Stimulated activated CD4-positive, alpha-beta T cell treated with anti-CD3 and anti-CD28 coated beads, Interleukin-1b, Interleukin-23, amount 100 ng/mL, for 1 hour (primary cell): ENCODE measurements at places on chromosomes 6 and 20.

GRCh38 chr6:155306958-155307357, 7.3 kb downstream of the TFB1M start:
- no peak for DNase-seq

DNA sequence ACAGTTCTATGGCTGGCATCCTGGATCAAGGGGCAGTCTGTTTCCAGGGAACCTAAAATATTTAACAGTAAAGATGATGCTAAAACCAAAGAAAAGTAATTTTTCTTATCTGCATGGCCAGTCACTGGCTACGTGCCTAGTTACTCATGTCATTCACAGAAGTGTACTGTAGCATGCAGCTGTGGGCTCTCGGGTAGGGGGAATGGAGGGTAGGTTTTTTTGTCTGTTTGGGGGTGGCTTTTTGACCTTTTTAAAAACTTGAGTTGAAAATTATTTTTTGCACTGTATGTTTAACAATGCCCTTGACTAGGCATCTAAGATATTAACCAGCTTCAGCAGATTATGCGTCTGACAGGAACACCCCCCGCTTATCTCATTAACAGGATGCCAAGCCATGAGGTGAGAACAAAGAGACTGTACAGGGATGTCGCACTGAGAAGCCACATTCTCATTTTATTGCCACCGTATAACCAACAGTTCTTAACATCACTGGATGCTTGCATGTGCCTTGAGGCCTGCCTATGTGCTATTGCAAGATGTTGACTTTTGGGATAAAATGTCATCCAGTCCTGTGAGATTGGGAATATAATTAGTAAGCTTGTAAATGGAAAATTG, 30.3 kb upstream of the MAPK13 start:
- no peak for DNase-seq

GRCh38 chr6:14002176-14002947, 77.6 kb downstream of the RNF182 start:
- DNase-seq: no peak

- DNase-seq: no peak
These were observed 26.8 kb downstream of the BHLHE23 start for GRCh38 chr20:62979876-62980373.

DNA sequence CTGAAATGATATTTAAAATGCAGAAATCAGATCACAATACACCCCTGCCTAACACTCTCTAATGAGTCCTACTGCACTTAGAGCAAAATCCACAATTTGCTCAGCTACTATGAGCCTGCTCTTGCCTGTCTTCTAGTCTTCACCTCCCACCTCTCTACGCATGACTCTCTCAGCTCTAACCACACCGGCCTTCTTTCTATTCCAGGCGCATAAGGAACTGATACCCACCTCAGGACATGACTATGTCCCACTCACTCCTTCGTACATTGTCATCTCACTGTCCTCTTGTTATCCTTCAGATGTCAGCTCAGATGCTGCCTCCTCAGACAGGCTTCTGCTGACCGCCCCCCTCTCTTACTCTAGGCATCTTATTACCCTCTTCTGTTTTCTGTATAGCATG, 201.0 kb upstream of the FLRT3 start:
- no peak for DNase-seq

DNA sequence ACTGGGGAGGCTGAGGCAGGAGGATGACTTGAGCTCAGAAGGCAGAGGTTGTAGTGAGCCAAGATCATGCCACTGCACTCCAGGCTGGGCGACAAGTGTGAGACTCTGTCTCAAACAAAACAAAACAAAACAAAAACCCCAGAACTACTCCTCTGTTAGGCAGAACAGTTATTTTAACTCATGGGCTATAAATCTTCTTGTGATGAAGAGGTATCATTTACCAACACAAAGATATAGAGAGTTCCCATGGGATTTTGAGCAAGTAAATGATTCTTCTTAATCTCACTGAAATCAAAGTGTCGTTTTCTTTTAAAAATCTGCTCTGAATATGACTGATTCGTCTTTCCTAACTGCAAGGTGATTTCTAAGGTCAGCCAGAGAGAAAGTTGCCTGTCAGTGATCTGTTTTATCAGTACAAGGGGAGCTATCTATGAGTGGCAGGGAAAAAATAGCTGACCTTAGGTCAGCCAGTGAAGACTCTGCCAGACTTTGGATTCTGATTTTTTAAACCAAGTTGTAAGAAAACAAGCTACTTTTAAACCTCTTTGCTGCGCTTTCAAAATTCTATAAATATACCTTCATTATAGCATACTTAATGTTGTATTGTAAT, 3.8 kb upstream of the DSP start:
- no peak for DNase-seq

- no peak for DNase-seq
These were observed 203.0 kb downstream of the QKI start for GRCh38 chr6:163617549-163617948.

GRCh38 chr20:61487997-61488371, 235.9 kb downstream of the CDH4 start:
- no peak for DNase-seq

DNA sequence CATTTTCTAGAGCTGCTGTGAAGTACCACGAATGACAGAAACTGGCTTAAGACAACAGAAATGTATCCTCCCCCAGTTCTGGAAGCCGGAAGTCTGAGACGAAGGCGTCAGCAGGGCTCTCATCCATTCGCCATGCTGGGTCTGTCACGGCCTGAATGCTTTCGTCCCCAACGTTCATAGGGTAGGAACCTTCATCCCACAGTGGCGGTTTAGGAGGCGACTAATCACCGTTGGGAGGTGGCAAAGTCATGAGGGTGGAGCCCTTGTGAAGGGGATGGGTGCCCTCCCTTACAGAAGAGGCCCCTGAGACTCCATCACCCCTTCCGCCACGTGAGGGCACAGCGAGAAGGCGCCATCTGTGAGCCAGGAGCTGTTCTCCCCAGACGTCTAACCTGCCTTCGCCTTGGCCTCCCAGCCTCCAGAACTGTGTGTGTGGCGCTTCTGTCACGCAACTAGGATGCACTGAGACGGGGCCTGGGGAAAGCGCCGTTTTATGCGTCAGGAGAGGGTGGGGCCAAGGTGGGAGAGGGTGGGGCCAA, 250.3 kb downstream of the TTLL2 start:
- no peak for DNase-seq

GRCh38 chr6:28794175-28795002, 129.4 kb downstream of the TRIM27 start:
- no peak for DNase-seq

DNA sequence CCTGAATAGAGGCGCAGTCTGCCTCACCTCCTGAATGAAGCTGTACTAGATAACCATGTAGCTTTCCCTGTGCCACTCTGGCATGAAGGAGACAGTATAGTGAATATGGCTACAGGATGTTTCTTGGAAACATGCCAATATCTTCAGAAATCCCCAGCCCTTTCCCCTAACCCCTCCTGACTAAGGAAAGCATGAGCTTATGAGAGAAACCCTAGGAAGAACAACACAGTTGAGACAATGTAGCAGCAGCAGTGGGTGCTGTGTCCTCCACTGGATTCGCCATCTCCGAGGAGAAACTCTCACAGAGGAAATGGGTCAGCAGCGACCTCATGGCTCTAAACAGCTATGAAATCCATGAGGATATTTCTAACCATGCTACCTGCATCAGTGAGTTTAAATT, 6.7 kb downstream of the HLA-DQA1 start:
- no peak for DNase-seq

- no peak for DNase-seq
These were observed 215.2 kb downstream of the TAF4 start for GRCh38 chr20:61850457-61850856.

- DNase-seq: no peak
These were observed 913.0 kb downstream of the C6orf118 start for GRCh38 chr6:164396071-164397047.

- DNase-seq: no peak
These were observed 7.5 kb downstream of the F13A1 start for GRCh38 chr6:6312901-6313441.

- no peak for DNase-seq
These were observed 106.8 kb upstream of the PREP start for GRCh38 chr6:105509506-105510331.

- no peak for DNase-seq
These were observed 13.7 kb downstream of the DACT2 start for GRCh38 chr6:168305863-168306262.

DNA sequence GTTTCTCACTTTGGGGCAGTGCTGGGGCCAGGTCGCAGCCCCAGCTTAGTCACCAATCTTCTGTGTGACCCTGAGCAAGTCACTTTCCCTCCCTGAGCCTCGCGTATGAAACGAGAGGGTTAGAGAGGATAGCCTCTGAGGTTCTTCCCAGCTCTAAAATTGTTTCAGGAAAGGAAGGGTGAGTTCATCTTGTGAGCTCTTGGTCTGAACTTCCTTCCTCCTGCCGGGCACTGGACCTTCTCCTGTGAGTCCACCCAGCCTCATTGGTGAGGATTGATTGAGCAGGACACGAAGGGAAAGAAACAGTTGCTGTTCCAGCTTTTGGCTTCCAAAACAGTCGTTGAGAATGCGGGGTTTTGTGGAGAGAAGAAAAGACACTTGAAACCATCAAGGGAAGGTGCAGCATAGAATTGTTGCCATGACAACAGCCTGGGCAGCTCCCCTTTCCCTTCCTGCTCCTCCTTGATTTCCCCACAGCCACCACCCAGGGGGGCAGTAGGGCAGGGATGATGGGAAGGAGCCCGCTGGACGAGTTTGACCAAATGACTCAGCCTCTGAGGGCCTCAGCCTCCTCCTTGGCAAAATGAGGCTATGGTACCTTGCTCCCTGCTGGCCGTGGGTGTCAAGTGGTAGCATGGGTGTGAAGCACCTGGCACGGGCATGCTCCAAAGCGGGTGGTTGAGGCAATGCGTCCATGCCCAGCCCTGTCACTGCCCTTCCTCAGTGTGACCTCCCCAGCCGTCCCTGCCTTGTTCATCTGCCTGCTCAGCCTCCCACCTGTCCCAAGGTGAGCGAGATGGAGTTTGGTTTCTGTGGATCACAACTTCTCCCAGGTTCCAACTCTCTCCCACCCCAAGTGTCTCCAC, 107.8 kb downstream of the CDC5L start:
- no peak for DNase-seq

GRCh38 chr6:137999815-138000214, 107.4 kb downstream of the PERP start:
- no peak for DNase-seq

- no peak for DNase-seq
These were observed 279.7 kb downstream of the CDC5L start for GRCh38 chr6:44667226-44667625.

DNA sequence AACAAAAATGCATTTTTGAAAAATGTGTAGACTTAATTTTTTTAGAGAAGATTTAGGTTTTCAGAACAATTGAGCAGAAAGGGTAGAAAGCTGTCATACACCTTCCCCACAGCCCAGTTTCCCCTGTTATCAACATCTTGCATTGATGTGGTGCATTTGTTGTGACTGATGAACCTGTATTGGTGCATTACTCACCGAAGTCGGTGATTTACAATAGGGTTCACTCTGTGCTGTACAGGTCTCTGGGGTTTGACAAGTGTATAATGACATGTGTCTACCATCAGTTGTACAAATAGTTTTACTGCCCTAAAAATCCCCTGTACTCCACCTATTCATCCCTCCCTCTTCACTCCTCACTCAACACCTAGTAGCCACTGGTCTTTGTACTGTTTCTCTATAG, 23.8 kb upstream of the ADIG start:
- DNase-seq: no peak

DNA sequence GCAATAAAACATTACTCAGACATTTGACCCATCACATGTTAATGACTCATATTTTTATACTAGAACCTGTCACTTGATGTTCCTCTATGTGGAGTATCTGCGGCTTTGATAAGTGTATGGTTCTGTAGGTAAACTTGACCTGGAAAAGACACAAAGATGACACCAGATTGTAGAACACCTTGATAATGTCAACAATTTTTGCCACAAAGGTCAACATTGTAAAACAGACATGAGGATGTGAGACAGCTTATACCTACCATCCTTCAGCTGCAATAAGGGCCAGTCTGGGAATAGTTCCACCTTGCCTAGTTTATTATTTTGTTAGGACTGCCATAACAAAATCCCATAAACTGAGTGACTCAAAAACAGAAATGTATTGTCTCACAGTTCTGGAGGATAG, 202.4 kb downstream of the LMBRD1 start:
- no peak for DNase-seq

DNA sequence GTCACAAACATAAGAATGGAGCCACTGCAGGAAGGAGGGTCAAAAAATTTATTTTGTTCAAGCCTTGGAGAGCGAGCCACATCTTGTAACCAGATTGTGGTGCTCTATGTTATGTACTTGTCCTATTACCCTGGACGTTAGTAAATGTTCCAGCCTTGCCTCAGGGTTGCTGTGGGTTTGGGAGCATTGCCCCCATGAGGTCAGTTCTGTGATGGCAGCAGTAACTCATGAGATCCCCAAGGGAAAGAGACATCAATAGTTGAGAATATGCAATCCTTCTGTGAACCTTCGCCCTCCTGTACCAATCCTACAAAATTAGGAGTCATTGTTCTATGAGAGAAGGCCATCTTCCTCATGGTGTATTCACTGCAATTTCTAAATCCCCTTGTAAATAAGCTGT, 16.4 kb upstream of the CFAP206 start:
- DNase-seq: no peak

GRCh38 chr20:45301824-45302271, 4.8 kb upstream of the RBPJL start:
- no peak for DNase-seq

DNA sequence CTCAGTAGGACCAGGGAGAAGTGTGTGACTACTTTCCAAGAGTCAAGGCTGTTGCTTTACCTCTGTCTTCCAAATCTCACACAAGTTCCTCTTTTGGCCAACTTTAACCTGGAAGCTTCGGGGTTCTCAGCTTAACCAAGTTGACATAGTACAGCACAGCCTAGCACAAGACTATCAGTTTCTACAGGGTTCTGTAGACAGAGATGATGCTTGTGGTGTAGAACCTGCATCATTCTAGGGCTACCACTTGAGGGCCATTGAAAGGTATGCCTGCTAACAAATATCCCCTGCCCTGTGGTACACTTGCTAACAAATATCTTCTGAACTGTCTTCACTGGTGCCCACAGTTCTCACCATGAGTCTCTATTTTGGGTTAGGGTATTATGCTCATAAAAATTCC, 62.0 kb upstream of the MAP3K7 start:
- no peak for DNase-seq

- no peak for DNase-seq
These were observed 746.6 kb upstream of the ADGRB3 start for GRCh38 chr6:67888546-67888885.

GRCh38 chr6:154736618-154737259, 3.5 kb downstream of the SCAF8 start:
- DNase-seq: no peak

DNA sequence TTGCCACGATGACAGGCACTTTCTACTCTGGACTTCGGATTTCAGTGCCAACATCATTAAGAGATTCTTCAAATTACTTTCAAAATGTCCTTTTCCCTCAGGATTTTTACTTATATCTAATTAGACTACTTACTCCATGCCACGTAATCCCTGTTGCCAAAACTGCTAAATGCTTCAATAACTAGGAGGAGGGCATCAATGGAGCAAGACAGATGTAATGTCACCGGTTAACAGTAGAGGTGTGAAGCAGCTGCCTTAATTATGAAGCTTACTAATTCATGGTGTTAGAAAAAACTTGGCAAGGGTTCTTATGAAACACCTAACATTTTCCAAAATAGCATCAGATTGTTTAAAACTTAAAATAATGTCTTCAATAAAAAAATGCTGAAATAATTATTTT, 111.2 kb upstream of the SIM1 start:
- no peak for DNase-seq
